Omental fat pad (tissue), 4 donors: ENCODE measurements at places on chromosomes 3 and 15. TPM values are rescaled to one million over a fixed set of nuclear protein-coding genes. Genes with fewer than 3 reads are reported as not detected.

The GOLGA6L10 gene
- total RNA-seq, result 1.3 TPM

The SLC6A1 gene
- 0.50 TPM for total RNA-seq

The RHCG gene
- 15.5 TPM for total RNA-seq

The CILP gene
- total RNA-seq, result 27.2 TPM

The ITIH4 gene
- 18.8 TPM for total RNA-seq

The TIMP4 gene
- total RNA-seq, result 295 TPM

The MAP4 gene
- total RNA-seq, result 165 TPM

The C3orf38 gene
- 12.2 TPM for total RNA-seq

The SNX33 gene
- total RNA-seq, result 32.8 TPM

The CCR3 gene
- 0.37 TPM for total RNA-seq

The CFAP100 gene
- not detected for total RNA-seq

The C3orf80 gene
- total RNA-seq, result 0.95 TPM

The SYNPR gene
- not detected for total RNA-seq

The TERB2 gene
- not detected for total RNA-seq

The UBE2E2 gene
- total RNA-seq, result 93.4 TPM

The PLA2G4D gene
- total RNA-seq, result not detected

The CLDN18 gene
- total RNA-seq, result not detected

The GLDN gene
- total RNA-seq, result 29.8 TPM

The MAP2K1 gene
- total RNA-seq, result 49.3 TPM

The SLC22A13 gene
- 2.5 TPM for total RNA-seq

The SEMA5B gene
- 1.2 TPM for total RNA-seq

The SHC4 gene
- total RNA-seq, result 1.2 TPM

The CCNDBP1 gene
- total RNA-seq, result 81.5 TPM

The GABRB3 gene
- 1.6 TPM for total RNA-seq

The TM4SF1 gene
- total RNA-seq, result 273 TPM

The MINAR1 gene
- 0.46 TPM for total RNA-seq

The SCG5 gene
- 2.1 TPM for total RNA-seq

The ACAN gene
- total RNA-seq, result not detected

The KLHL40 gene
- 0.19 TPM for total RNA-seq

The ITPKA gene
- not detected for total RNA-seq

The SCG3 gene
- total RNA-seq, result not detected

The CSNK1G1 gene
- total RNA-seq, result 23.3 TPM

The PGBD4 gene
- total RNA-seq, result 1.3 TPM

The GOLGA8O gene
- total RNA-seq, result not detected

The DGKG gene
- 0.84 TPM for total RNA-seq

The SLC28A2 gene
- not detected for total RNA-seq

The HRG gene
- not detected for total RNA-seq

The GREM1 gene
- 29.4 TPM for total RNA-seq

The STAB1 gene
- 610 TPM for total RNA-seq

The CLDN11 gene
- 57.6 TPM for total RNA-seq

The BMF gene
- total RNA-seq, result 7.7 TPM

The UBA7 gene
- 33.6 TPM for total RNA-seq

The CYP1A2 gene
- not detected for total RNA-seq

The CLSTN2 gene
- 40.5 TPM for total RNA-seq

The ADAMTS17 gene
- total RNA-seq, result 2.0 TPM

The SLCO2A1 gene
- total RNA-seq, result 43.7 TPM

The C3orf22 gene
- total RNA-seq, result not detected

The VIPR1 gene
- 2.9 TPM for total RNA-seq

The ANKRD34C gene
- total RNA-seq, result not detected

The PODXL2 gene
- total RNA-seq, result 2.5 TPM

The NLGN1 gene
- 8.0 TPM for total RNA-seq

The CTXN2 gene
- total RNA-seq, result not detected

The AP4E1 gene
- 7.3 TPM for total RNA-seq

The ETV5 gene
- total RNA-seq, result 10.3 TPM

The IL5RA gene
- not detected for total RNA-seq

The ERICH6 gene
- not detected for total RNA-seq

The TXNRD3 gene
- total RNA-seq, result 8.8 TPM

The P2RY12 gene
- 8.3 TPM for total RNA-seq
